ENCODE measurements at places on chromosomes 13 and 19.

DNA sequence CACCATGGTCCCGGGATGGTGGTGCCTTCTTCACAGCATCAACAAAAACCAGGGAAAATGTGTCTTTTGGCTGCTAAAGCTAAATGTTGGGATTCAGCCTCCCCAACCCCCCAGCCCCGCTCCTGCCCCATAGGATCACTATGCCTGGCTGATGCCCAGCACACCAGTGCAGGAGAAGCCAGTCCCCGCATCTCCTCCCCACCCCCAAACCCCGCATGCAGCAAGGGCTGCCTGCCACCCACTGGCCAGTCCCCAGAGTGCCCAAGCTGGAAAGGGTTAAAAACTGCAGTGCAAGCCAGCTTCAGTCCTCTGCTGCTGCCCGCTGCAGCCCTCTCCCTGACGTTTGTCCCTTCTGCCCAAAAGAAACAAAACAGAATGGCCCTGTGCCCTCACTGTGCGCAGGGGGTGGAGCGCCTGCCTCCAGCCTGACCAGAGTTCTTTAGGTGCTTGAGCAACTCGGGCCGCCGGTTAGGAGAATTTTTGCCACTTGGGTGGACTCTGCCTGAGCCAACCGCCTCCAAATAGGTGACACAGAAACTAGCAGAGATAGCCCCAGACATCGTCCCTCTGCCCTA, 3.7 kb downstream of the CALM3 start:
- no peak for DNase-seq

GRCh38 chr13:102856557-102856956, 10.7 kb downstream of the ERCC5 start:
- no peak for DNase-seq

GRCh38 chr19:42067315-42067888, 2.6 kb downstream of the GRIK5 start:
- DNase-seq = no peak

DNA sequence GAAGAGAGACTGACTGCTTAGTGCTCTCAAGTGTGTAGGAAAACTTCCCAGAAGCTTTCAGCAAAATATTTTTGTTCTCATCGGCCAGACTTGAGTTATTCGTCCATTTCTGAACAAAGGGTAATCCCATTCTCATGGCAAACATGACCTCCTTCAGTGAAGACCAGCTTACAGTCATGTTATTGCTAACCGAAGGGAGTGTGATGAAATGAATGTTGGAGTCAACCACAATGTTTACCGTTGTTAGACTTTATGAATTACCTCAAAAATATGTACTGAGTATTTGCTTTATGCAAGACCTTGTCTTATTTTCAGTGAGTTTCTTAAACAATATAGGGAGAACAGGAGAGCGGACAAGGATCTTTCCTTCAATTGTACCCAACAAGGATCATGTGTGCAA, 228.6 kb downstream of the LMO7 start:
- no peak for DNase-seq

GRCh38 chr13:62643799-62644524, 1228.3 kb upstream of the PCDH20 start:
- DNase-seq = no peak

GRCh38 chr13:42548731-42549551, 25.0 kb upstream of the TNFSF11 start:
- no peak for DNase-seq

DNA sequence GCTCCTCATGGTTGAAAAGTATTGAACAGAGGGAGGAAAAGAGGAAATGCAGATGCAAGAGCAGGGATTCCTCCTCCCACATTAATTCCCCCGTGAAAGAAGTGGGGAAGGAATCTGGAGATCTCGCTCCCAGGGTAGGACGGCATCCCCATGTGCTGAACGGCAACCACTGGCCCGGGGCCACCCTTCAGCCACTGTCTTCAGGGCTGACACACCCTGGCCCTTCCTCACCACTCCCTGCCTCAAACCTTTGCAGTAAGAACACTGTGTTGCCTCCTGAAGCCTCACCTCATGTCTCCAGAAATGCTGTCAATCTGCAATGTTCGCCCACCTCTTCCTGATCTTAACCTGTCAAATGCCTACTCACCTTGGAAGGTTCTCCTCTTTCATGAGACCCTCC, 10.9 kb upstream of the DOCK9 start:
- no peak for DNase-seq

DNA sequence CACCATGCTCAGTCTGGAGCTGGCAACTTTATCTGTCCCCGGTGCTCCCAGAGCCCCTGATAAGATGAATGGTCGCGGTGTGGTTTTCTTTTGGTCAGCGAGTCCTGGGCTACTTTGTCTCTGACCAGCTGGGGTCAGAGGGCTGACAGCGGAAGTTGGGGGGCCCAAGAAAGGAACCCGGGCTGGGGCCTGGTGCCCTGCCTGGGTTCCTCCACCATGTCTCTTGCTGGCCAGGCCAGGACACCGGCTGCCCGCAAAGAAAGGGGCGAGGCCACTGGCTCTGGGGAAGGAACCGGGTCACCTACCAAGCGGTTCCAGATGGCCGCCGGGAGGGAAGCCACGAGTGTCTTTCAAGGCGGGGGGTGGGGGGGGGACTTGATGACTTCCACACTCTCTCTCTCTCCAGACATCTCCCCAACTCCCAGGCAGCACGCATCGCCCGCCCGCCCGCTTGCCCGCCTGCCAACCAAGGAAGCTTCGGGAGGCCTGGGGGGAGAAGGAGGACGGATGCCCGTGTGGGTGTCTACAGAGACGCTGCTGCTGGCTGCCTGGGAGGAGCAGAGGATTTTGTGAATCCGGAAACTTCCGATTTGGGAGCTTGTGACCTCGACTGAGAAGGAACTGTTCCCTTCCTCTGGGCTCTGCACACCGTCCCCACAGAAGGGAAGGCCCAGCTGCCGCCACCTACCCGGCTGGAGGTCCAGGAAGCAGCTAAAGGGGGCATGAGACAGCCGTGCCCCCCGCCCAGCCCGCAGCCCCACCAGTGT, 1.1 kb downstream of the PIP5K1C start:
- DNase-seq = no peak

DNA sequence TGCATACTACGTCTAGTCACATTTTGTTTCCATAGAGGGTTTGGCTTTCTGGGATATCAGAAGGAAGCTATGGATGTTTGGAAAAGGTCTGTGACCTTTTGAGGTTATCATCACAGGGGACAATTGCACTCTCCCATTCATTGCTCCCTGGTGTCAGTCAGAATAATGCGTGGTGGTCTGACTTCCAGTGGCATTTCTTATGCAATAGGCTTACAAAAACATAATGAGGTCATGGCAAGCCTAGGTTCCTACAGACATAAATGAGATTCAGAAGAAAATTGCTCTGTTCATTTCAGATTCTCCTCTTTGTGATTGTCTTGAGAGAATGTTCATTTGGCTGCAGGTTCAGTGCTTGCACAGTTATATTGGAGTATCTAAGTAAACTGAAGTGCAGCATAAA, 54.6 kb downstream of the ARHGAP35 start:
- DNase-seq = no peak

GRCh38 chr19:30084390-30084819, 142.4 kb downstream of the URI1 start:
- no peak for DNase-seq

DNA sequence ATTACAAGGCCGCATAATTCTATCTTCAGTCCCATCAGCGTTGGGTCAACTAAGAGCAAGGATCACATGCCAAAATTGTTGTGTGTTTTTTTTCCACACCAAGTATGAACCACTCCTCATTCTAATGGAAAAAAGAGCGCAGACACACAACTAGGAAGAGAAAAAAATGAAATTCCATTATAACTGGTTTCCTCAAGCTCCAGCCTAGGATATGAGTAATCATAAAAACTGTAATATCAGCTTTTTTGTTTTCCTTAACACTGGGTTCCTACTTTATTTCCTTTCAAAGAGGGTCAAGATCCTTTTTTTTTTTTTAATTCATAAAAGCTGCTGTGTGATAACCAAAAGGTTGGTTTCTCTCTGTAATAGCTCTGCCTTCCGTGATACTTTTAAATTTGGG, 19.4 kb downstream of the TSHZ3 start:
- no peak for DNase-seq

DNA sequence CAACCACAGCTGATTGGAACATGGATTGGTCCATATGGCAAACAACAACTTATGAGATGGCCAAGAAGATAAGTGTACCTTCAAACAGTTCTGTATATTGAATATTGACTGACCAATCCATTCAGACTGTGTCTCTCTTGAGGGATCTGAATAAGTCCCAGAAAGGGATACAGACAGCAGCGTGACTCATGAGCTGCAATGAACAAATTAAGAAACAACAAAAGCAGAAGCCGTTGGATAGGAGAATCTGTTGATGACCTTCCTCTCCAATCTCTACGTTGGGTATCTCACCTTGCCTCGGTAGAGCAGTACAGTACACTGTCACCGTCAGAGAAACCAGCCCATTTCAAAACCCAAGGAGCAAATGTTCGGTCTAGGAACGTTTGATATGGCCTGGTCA, 21.3 kb downstream of the MBD3L2B start:
- no peak for DNase-seq

DNA sequence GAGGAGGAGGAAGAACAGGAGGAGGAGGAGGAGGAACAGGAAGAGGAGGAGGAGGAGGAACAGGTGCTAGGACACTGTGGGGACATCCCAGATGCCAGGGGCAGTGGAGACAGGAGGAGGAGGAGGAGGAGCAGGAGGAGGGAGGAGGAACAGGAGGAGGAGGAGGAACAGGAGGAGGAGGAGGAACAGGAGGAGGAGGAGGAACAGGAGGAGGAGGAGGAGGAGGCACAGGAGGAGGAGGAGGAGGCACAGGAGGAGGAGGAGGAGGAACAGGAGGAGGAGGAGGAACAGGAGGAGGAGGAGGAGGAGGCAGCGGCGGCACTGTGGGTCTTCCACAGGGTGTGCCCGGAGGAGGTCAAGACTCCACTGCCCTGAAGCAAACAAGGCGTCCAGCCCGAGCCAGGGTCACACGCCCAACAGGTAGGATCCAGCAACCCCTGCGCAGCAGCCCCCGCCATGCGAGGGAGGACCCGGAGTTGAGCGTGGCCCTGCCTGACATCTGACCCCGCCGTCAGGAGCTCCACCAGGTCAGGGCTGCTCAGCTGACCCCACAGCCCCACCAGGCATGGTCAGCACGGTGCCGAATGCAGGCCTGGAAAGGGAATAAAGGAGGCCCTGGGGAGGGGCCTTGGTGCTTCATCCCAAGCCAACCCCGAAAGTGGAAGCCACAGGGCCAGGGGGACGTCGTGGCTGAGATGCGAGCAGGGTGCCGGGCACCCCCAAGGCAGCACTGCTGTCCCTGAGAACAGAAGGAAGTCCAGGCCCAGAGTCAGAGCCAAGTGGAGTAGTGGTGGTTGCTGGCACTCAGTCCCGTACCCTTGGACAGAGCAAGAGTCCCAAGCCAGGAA, 9.2 kb downstream of the SBNO2 start:
- DNase-seq = no peak

DNA sequence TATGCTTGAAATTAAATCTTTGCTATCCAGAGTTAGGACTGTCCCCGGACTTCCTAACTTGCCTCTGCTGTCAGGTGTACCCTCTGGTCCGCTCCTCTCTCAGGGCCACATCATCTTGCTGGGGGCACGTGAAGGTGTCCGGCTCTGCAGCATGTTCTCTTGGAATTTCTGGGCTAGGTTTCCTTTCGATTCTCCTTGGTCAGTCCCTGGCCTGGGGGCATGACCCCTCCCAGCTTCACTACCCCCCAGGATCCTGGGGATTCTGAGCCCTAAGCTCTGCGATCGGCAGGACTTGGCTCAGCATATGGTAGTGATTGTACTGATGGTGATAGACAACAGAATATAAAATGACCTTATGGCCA, 5.1 kb upstream of the GPI start:
- no peak for DNase-seq

DNA sequence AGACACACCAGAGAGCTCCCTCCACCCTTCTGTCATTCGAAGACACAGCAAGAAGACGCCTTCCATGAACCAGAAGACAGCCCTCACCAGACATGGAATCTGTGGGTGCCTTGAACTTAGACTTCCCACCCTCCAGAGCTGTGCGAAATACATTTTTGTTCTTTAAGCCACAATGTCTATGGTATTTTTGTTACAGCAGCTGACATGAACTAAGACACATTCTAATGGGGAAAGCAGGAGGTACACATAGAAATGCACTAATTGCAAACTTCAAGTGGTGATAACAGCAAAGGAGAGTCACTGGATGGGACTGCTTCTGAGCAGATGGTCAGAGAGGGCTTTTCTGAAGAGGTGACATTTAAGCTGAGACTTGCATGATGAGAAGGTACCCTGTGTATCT, 16.2 kb downstream of the OR7C2 start:
- no peak for DNase-seq

DNA sequence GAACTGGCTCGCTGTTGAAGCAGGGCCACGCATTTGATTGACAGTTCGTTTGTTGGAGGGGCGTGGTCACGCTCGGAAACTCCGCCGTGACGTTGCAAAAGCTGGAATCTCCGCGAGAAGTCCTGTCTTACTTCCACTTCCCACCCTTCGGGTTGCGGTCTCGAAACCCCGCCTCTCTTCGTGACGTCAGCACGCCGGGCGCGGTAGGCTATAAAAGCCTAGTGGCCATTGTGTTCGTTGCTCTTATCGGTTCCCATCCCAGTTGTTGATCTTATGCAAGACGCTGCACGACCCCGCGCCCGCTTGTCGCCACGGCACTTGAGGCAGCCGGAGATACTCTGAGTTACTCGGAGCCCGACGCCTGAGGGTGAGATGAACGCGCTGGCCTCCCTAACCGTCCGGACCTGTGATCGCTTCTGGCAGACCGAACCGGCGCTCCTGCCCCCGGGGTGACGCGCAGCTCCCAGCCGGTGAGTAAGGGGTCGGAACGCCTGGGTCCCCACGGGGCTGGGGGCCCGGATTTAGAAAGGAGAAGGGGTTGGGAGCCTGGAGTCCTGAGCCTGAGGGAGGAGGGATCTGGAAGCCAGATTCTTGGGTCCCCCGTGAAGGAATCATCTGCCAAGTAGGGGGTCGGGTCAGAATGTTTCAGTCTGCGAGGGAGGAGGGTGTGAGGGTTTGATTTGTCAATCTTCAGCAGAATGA, at the start of gene PPP1R15A:
TSS of gene PPP1R15A (plus strand) at position 240 of the 702 bp plus-strand sequence. CDS start 813 bp downstream, outside the sequence.
- DNase-seq = peak; percentile 92

DNA sequence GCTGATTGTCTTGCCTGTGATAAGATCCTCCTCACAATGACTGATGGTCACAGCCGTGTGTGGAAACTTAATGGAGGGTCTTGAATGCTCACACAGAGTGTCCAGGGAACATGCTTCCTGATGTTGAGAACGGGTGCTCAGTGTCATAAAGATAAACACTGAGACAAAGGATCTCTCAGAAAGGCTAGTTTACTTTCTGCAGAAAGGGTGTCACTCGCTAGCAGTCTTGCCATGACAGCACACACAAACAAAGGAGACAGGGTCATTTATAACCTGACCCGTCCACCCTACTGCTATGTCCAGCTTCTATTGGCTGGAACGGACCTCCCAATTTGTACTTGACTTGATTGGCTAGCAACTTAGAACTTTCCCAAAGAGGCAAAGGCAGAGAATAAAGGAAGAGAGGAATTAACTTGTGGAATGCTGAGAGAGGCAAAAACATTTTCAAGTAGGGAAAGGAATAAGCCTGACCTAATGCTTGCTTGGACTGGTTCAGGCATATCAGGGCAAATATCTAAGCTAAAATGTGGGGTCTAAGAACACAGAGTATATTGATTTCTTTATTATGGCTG, 39.0 kb upstream of the PSG9 start:
- no peak for DNase-seq

Data from amniotic stem cell (primary cell).